ENCODE measurements at places on chromosomes 1 and 21.

- DNase-seq = no peak
Measured at GRCh38 chr1:95035536-95035935, 37.2 kb downstream of the ALG14 start.

DNA sequence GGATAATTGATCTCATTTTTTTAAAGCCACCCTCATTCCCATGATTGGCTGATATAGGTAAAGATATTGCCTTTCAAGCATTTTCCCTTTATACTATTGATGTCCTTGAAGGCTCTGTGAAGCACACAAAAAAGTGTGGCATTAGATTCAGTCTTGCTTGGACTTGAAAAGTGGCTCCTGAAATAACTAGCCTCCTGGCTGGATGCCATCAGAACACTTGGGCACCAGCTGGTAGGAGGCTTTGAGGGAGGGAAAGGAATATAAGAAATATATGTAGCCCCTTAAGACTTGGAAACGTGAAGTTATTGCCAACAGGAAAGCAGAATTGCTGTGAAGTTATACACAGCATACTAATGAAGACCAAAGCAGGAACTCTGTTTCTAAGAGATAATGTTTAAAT lies 14.1 kb downstream of the MTR start:
- no peak for DNase-seq

DNA sequence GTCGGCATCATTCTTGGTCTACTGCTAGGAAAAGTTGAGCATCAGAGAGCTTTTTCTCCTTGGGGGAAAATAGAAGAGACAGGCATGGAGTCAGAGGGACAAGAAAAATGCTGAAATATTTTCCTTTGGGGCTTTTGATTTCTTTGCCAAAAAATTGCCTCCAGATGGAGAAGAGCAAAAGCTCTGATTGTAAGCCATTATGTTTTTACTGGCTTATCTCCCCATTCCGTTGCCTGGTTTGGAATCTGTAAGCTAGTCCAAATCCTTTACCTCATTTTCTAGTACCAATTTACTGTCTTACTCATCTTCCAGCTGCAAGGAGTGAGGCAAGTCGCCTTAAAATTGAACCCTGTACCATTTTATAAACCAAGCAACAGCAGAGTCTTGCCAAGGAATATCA lies 23.3 kb upstream of the NBL1 start:
- DNase-seq = no peak

- no peak for DNase-seq
Measured at GRCh38 chr1:108595507-108595906, 35.6 kb downstream of the EEIG2 start.

DNA sequence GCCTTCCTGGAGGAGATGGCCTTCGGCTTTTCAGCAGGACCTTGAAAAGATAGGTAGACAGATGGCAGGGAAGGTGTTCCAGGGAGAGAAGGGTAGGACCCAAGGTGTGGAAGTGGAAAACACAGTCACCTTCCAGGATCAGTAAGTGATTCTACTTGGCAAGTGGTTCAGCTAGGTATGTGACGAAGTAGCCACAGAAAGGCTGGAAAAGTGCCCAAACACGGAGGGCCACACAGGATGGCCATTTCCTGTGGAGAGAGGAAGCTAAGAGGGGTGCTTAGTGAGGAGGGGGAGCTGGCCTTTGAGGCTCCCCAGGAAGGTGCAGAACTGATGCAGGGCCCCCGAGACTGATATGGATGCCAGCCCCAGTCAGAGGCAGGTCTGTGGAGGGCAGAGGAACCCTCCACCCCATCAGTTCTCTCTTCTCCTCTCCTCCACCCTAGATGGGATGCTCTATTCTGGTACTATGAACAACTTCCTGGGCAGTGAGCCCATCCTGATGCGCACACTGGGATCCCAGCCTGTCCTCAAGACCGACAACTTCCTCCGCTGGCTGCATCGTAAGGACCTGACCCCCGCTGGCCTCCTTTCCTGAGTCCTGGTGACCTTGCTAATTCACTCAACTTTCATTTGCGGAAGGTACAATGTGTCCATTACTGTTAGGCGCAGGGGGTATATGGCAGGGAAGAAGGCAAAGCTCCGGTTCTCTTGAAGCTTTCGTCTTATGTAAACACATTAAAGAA lies 6.8 kb downstream of the SEMA4A start:
- DNase-seq = no peak

DNA sequence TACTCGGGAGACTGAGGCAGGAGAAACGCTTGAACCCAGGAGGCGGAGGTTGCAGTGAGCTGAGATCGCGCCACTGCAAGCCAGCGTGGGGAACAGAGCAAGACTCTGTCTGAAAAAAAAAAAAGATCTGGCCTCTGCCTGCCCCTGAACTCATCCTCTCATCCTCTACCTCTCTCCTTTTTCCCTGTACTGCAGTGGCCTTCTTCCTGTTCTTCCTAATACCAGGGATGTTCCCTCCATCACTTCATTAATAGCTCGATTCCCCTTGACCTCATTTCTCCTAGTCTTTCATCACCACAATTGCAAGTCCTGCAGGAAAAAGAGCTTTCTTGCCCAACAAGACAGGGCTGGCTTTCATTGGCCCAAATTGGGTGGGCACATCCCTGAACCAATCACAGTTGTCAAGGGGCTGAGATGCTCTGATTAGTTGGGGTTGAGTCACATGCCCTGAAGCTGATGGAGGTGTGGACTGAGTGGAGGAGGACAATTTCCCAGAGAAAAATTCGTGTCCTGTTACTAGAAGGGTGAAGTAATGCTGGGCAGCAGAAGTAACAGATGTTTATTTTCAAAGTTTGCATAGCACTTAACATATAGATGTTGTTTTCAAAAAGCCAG lies 86.8 kb upstream of the PUM1 start:
- no peak for DNase-seq

DNA sequence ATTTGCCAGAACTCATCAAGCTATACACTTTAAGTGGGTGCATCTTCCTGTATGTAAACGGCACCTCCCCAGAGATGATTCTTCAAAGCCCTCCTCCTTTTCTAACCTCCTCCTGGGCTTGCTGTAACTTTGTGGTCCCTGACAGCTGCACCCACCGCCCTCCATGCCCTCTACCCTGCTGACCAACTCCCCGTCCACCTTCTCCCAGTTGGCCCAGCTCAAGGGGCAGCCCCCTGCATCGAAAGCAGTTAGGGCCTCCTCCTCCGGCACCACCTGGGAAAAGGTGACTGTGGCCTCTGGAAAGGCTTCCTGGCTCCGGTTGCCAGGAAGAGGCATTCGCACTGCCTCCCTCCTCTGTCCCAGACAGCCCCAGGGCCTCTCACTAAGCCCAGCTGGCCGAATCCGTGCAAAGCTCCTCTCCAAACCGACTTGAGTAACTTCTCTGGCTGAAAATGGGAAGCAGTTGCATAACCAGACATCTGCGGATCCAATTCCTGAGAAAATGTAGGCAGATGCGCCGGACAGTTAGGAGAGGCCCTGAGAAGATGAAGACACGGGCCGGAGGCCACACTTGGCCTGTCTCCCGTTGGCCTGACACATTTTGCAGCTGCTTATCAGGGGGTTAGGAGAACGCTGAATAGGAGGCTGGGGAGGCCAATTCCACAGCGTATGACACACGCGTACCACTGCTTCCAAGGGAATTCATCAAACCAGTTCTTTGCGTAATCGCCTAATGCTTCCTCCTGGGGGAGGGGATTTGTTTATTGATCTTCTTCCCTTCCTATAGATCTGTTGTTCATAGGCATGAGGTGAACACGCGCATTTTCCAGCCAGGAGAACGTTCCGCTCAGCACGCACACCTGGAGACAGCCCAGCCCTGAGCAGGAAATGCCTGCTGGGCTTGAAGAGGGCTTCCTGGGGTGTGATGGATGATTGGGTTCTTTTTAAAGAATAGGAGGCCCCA lies 48.7 kb upstream of the COL6A2 start:
- no peak for DNase-seq

GRCh38 chr1:157161901-157162300 lies 23.7 kb upstream of the ETV3 start:
- DNase-seq = no peak

DNA sequence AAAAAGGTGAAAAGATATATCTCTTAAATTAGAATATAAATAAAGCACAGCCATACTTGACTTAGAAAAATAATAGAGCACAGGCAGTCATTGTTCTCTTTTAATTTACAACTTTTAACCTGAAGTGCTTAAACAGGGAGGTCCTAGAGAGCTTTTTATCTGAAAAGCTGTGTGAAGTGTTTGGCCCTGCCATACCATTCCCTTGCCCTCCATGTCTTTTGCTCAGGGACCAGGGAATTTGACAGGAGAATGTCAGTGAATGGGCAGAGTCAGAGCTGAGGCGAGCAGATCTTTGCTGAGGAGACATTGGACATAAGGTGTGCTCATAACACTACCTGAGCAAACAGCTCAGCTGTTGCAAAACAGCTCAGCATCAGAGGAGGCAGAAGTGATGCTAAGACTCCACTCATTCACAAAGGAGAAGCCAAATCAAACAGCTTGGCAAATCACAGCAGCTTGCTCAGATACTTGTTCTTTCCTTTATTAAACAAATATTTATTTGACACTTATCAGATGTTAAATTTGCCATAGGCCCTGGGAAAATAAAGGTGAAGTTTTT lies 14.9 kb upstream of the MGST3 start:
- DNase-seq = no peak

- DNase-seq = no peak
Measured at GRCh38 chr1:207811920-207812720, 60.3 kb downstream of the CD46 start.

DNA sequence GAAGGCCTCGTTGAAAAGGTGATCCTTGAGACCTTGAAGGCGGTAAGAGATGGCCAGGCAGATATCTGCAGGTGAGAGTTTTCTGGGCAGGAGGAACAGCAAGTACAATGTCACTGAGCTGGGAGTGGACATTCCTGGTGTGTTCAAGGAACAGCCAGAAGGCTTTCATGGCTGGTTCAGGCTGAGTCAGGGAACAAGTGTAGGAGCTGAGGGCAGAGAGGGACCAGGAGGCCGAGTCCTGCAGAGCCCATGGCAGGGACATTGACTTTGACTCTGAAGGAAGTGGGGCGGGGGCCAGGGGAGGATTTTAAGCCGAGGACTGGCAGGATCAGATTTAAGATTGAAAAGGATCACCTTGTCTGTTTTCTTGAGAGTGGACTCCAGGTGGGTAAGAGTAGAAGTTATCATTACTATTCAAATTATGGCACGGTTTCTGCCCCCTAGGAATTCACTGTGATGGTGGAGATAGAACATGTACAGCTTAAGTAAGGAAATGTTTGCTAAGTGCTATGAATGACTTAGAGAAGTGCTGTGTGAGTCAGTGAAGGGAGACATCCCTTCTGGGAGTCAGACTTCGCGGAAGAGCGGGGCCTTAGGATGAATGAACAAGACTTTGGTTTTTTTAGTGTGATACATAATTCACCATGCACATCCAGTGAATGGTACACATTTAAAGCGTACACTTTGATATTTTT lies 202.3 kb downstream of the KIF26B start:
- no peak for DNase-seq

DNA sequence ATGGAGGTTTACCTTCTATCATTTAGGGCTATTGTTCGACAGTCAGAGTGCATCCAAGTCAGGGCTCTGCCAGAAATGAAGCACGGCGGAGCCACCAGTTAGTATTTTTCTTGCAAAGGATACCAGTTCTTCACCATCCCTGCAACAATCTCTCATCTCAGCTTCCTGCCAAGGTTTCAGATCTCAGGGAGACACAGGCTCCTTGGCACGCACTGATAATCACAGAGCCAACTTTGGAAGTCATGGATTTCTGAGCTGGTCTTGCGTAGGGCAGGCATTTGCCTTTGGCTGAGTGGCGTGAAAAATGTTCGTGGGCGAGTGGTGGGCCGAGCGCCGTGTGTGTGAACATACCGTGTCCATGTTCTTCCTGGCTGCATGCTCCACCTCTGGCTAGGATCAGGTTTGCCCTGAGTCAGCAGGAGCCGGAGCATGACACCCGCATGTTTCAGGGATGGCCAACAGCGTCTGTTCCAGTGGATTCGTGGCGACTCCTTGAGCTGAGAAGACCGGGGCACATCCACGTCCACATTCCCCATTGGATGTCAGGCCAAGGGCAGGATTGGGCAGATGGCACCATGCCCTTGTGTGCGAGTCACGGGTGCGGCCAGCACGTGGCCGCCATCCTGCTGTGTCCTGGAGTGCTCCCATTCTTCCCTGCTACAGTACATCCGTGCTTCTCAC lies 118.5 kb upstream of the C1orf174 start:
- DNase-seq = no peak

- DNase-seq = no peak
Measured at GRCh38 chr1:97074771-97075170, 353.2 kb downstream of the PTBP2 start.

GRCh38 chr21:29236201-29236600 lies 62.5 kb upstream of the BACH1 start:
- DNase-seq = no peak

- no peak for DNase-seq
Measured at GRCh38 chr1:50992532-50993318, 22.7 kb downstream of the CDKN2C start.

- DNase-seq = no peak
Measured at GRCh38 chr1:39902460-39902807, 717 bp upstream of the MYCL start.

DNA sequence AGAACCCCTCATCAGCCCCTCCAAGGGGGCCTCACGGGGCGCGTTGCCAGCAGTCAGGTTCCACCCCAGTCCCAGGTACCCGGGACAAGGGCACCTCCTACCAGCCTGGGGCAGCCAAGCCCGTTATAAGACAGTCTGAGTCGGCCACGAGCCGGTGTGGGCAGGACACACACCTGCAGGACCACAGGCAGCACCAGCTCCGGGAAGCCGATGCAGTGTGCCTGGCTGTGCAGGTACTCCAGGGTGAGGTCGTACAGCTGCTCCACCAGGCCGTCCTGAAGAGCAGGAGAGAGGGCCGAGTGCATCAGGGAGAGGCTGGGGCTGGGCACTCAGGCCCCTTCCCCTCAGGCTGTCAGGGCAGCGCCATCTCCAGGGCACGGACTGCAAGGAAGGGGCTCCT lies 11.1 kb downstream of the NOC2L start:
- DNase-seq = no peak

GRCh38 chr21:17479606-17480005 lies 33.2 kb upstream of the CXADR start:
- DNase-seq = no peak

- DNase-seq = no peak
Measured at GRCh38 chr1:63710761-63711380, 62.9 kb upstream of the ROR1 start.

DNA sequence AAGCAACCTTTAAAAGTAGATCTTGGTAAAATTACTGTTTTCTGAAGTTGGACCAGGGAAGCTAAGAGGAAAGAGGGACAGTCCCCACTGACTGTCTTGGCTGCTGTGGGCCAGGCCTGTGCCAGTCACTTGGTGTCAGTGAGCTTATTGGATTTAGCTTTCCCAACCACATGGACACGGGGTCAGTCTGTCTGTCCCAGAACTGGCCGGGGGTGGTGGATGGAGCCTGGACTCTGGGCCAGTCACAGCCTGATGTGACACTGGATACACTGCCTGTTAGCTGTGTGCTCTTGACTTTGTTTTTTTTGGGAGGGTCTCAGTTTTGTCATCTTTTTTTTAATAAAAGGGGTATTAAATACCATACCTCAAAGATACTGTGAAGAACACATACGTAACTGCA lies 96.7 kb downstream of the GALNT2 start:
- DNase-seq = peak; percentile 15

- DNase-seq = no peak
Measured at GRCh38 chr21:24955275-24955961, 651.9 kb downstream of the MRPL39 start.

GRCh38 chr1:177287994-177288393 lies 117.2 kb downstream of the BRINP2 start:
- DNase-seq = no peak

All from stimulated activated CD8-positive, alpha-beta memory T cell treated with anti-CD3 and anti-CD28 coated beads, Interleukin-4, amount 100 ng/mL, for 48 hours (primary cell).